GM03348 (cell line): ENCODE measurements at places on chromosomes 7 and 10.
A peak's percentile ranks its signal among the peaks of the same experiment; 100 is the strongest.

DNA sequence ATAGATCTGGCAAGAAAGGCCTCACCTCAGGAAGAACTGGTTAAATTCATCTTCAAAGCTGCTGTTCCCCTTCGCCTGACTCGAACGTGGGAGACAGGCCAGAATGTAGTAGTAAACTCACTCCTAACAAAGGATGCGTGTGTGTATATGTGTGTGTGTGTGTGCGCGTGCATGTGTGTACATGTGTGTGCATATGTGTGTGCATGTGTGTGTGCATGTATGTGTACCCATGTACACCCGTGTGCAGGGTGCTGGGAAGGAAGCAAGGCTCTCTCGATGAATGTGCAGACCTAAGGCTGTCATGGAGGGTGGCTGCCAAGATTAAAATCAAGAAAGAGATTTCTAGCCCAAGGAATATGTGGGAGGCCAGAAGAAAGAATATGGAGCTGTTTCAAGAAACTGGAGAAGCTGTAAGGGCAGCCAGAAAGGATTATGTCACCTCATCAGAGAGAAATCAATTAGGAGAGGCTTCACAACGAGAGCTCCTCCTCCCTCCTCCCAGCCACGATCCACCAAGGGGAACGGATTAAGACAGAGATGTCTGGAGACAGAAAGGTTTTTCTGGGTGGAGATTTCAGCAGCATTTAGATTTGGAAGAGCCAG is 34.0 kb upstream of the LBX1 start:
- DNase-seq = no peak

DNA sequence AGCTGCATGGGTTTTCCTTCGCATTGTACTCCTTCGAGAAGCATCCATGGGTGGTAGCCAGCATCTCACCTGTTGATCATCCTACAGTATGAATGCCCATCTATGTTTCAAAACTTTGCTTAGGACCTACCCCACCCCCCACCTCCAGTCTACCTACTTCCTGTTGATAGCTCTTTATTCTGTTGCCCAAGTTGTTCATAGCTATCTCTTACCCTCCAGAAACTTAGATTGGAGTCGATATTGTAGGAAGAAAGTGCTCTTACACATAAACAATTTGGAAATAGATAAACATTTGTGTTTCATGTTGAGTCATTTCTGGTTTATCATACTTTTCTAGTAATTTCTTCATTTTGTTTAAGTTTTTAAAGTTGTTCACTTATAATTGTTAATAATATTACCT is 90.1 kb downstream of the FAS start:
- no peak for DNase-seq

- DNase-seq = no peak
Observed at GRCh38 chr10:128865436-128866195, 601.4 kb upstream of the MGMT start.

- DNase-seq = no peak
Observed at GRCh38 chr7:29019896-29020295, 61.8 kb upstream of the TRIL start.

DNA sequence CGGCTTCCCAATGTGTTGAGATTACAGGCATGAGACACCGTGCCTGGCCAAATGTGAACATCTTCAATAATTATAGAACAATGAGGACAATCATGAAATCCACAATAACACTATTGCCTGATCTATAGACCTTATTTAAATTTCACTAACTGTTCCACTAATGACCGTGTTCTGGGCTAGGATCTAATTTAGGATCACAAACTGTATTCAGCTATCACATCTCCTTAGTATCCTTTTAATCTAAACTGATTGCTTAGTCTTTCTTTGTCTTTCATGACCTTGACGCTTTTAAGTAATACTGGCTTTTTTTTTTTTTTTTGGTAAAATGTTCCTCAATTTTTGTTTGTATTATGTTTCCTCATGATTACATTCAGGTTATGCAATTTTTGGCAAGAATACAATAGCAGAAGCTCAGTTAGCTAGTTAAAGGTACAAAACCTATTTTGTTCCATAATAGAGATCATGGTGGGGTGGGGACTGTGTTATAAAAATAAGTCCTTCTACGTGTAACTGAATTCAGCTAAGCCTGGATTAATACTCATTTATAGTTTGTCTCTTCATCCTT is 158.4 kb downstream of the AOAH start:
- DNase-seq = no peak

DNA sequence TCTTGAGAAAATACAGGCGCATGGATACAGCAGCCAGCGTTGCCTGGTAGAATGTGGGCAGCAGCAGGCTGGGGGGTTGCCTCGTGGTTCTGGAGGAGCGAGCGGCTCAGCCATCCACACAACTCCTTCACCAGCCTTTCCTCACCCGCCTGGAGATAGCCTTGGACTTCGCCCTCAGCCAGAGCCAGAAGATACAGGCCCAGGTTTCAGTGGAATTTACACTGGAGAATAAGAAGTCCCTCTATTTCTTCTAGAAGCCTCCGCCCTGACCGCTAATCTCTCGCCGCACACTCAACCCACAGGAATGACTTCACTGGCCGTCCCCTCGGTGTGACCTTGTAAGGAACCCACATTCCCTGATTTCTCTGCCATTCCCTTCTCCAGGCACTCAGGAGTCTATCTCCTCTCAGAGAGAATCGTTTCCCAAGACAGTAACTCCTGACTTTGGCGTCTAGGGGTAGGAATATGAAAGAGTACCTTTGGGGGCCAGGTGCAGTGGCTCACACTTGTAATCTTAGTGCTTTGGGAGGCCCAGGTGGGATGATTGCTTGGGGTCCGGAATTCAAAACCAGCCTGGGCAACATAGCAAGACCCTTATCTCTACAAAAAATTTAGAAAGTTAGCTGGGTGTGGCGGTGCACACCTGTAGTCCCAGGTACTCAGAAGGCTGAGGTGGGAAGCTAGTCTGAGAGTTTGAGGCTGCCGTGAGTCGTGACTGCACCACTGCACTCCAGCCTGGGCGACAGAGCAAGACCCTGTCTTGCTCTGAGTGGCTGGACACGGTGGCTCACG is 52.0 kb upstream of the ECHDC3 start:
- DNase-seq = no peak

DNA sequence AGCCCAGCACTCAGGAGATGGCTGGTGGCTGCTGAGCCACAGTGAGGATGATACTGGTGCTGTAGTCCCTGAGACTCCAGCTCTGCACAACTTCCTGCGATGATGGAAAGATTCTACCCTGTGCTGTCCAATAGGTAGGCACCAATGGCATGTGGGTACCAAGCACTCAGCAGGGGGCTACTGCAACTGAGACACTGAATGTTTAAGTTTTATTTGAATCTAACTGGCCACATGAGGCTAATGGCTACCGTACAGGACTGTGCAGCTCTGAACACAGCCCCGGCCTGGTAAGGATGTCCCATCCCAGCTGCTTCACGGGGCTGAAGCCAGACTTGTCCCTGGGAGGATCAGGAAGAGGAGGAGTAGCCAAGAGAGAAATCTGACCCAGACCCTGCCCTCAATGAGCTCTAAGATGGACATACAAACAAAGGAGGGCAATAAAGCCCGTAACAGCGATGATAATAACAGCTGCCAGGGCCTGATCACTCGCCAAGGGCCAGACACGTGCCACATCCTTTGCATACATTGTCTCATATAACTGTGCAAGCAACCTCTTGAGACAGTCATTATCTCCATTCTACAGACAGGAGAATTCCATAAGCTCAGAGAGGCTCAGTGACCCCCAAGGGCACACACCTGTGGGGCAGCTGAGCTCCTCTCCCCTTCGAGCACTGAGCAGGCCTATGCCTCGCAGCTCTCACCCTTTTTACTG is 3.8 kb downstream of the GPRIN2 start:
- no peak for DNase-seq

GRCh38 chr7:76280408-76280807 is 22.1 kb upstream of the HSPB1 start:
- no peak for DNase-seq

- no peak for DNase-seq
Observed at GRCh38 chr10:130747946-130748345, 563.6 kb downstream of the TCERG1L start.

GRCh38 chr7:36736899-36737211 is 12.6 kb upstream of the AOAH start:
- no peak for DNase-seq

GRCh38 chr10:31769564-31769963 is 159.1 kb downstream of the ARHGAP12 start:
- DNase-seq = peak; percentile 65

GRCh38 chr10:30170814-30171213 is 111.4 kb upstream of the JCAD start:
- peak; percentile 63 for DNase-seq

GRCh38 chr7:1620835-1621234 is 49.2 kb upstream of the ELFN1 start:
- no peak for DNase-seq

DNA sequence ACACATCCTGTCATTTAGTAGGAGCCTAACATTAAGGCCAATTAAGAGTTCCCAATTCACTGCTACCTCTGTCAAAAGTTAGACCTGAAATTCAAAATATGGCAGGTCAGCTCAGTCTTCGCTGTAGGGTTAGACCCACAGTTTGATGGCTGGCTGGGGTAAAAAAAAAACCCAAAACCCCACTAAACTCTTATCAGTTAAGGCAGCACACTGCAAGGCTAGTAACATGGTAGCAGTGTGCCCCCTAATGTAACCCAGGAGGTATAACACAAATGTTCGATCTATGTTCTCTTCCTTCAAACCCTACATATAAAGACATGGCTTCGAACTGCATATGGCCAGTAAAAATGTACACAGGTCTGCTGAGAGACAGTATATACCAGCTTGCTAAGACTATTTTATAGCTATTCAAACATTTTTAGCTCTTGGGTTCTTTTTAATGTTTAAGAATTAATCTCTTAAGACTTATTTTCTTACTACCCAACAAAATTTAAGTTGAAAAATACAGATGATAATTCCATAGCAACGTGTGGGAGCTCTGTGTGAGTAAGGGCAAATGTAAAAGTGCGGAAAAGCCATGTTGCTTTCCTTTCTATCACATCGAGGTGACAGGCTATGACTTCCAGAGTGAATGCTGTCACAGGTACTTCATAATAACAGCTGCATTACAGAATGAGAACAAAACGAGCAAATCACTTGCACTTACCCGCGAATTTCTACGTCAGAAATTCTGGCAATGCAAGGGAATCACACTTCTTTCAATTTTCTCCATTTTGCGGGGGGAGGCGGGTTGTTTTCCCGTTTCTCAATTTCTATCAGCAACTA is 168.4 kb upstream of the IMMP2L start:
- peak; percentile 50 for DNase-seq
